ENCODE measurements at places on chromosomes 5 and 9.

GRCh38 chr5:135007305-135007704 lies 26.7 kb downstream of the PITX1 start:
- DNase-seq = no peak

- DNase-seq = no peak
Observed at GRCh38 chr9:99103054-99103895, 1.6 kb upstream of the TGFBR1 start.

DNA sequence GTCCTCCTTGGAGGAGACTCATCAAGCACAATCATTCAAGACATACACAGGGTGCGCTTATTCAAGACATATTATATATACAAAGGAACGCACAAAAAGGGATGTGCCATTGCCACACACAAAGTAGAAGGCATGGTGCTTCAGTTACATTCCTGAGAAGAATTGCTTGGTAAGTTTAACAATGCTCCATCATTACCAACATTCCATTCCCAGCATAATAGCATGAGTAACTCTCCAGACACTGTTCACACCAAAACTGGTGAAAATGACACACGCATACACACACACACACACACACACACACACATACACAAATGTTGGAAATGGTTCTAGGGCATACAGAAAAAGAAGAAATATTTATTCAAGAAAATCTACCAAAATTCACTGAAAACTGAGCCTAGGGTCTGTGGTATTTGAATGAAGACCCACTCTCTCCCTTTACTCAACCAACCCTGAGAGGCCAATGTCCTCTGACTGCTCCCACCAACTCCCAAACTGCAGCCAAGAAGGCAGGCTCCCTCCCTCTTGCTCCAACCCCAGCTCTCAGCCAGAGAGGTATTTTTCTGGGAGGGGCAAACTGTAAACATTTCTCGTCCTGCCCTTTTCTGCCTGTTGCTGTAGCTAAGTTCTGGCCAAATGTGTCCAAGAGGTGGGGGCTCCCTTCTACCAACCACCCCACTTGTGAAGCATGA lies 19.9 kb downstream of the UGT3A1 start:
- DNase-seq = no peak

DNA sequence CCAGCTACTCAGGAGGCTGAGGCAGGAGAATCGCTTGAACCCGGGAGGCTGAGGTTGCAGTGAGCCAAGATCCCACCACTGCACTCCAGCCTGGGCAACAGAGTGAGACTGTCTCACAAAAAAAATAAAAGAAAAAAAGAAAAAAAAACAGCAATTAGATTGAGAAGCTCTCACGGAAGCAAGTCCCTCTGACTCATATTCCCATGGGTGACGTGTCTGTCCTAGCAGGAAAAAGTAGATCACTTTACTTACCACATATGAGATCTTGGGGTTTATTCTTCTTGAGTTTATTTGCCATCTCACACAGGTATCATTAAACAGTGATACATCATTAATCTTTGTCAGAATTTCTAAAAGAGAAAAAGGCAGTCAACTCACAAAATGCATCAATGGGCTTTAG lies 62.6 kb downstream of the SUSD1 start:
- DNase-seq = no peak

- DNase-seq = no peak
Observed at GRCh38 chr5:175749591-175749990, 91.7 kb downstream of the HRH2 start.

DNA sequence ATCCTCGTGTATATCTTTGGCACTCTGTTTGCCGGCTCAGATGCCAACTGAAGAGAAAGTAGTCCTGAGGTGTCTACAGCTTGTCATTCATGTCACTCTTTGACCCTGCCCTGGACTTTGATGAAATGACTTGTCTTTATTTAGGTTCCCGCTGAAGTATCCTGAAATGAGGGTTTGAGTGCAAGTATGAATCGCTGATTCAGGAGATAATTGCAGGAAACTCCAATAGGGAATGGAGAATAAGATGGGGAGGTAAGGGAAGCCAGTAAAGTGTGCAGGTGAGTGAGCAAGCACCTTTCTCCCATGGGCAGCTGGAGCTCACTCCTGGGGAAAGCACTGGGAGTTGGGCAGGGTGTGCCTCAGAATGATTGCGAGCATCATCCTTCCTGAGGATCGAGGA lies 50.3 kb upstream of the ZFR start:
- DNase-seq = no peak

- DNase-seq = no peak
Observed at GRCh38 chr5:83632874-83633273, 87.8 kb downstream of the HAPLN1 start.

DNA sequence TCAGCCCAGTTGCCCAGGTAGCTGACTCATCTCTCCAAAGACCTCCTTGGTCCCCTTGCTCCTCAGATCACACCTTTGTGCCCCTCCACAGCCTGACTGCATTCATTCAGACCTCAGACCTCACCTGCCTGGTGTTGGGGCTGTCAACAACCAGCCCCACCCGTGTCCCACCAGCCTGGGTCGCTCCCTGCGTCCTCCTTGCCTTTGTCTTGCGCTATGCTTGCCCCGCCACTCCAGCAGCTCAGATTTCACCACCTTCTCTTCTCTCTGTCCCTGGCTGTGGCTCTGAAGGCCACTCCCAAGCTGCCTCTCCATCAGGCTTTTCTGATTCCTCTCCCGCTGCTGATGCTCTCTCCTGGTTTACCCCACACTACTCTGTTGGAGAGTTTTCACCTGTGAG lies 103.5 kb downstream of the MVB12B start:
- no peak for DNase-seq

DNA sequence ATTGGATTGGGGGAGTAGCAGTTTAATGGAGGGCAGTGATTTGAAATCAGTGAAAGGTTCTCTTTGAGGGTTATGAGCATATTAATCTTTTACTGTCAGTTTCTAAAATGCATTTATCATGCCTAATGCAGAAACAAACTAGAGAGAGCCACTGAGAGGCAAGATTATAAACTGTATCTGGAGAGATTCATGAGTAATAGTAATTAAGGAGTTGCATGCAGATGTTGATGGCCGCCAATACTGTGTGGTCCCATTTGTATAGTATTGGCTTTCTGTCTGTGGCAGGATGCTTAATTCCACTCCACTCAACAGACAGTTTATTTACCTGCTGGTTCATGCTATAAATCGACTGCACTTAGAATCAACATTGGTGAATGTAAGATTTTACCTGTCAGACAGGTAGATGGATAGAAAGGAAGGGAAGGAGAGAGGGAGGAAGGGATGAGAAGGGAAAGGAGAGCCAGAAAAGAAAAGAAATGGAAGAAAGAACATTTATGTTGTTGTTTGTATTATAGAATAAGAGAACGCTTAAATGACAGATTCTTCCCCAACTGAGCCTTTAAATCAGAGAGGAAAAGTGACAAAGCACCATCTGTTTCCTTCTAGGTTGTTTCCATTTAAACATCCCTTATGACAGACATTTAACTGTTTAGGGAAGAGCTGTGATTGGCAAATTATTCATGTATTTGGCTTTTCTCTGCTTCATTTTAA lies 146.5 kb downstream of the PAM start:
- no peak for DNase-seq

DNA sequence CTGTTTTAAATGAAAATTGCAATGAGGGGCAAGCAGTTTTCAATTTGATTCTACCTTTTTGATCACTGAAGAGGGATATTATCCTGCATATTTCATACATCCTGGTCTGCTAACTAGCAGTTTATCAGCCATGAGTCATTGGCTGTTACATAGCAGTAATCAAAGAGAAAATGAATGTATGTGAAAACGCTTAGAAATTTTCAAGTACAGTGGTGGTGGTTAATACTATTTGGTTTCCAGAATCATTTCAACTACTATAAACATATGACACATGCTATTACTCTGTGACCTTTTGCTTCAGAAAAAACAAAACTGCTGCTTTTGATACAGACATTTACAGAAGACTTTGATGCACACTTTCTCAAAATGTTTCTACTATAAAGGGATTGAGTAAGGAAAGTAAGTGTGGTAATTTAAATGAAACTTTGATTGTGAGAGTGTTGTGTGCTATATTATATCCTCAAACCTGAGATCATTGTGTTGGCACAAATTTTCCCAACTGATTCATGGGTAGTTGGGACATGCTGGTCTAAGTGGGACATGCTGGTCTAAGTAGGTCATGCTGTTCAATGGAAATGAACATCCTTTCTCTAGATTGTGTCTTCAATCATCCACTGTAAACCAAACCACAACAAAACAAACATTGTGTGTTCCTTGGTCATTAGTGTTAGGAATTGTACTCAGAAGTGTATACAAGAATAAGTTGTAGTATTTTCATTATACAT lies 5.1 kb downstream of the RNF14 start:
- no peak for DNase-seq

- DNase-seq = no peak
Observed at GRCh38 chr5:139210585-139210984, 12.4 kb upstream of the SIL1 start.
